ENCODE measurements at places on chromosomes 3 and 15.
A peak's percentile ranks its signal among the peaks of the same experiment; 100 is the strongest.

DNA sequence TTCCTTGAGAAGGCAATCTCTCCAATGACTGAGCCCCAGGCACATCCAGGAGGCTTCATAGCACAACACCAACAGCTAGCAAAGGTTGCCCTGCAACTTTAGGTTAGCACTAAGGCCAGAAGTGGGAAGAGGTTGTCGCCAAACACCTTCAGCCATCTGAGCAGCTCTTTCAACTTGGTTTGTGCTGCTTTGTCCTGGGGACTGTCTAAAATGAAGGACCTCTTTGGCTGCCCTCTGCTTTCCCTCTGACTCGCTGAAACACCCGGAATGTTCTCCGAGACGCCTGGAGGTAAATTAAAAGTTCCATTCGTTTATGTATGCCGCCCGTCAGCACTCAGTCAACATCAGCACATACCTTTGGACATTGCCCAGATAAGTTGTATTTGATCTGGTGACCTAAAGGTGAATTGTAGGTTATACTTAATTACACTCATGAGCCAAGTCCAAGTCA, 121.2 kb upstream of the NR2F2 start:
- no peak for DNase-seq

DNA sequence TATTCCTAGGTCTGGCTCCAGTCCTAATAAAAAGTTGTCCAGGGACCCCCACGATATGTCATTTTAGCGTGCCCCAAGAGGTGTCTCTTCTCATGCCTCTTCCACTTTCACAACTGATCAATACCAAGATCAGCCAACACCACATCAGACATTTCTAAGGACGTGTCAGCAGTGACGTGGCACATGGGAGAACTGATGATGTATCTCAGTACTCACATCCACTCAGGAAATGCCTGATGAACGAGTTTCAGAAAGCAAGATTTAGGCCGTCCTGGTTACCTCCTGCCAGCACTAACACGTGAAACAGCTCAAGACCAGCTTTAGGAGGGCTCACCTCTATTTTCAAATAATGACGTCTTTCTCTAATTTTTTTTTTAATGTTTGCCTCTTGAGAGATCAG, 19.6 kb downstream of the VGLL4 start:
- no peak for DNase-seq

DNA sequence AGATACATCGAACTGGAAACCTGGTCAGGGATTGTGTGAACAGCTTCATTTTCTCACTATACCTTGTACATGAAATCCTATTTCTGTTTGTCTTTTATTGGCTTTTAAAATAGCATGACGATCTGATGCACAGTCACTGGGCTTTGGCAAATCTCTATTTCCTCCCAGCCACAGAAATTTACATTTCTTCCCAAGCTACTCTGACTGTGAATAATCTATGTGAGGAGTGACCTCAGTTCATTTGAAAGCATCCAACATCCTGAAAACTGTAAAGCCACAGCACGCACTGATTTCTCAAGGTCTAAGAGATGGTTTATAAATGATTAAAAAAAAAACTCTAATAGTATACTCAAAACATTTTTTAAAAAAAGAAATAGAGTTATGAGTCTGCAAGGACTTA, 450.3 kb downstream of the IL5RA start:
- no peak for DNase-seq

GRCh38 chr3:9143184-9143583, 106.3 kb downstream of the SRGAP3 start:
- DNase-seq: no peak

DNA sequence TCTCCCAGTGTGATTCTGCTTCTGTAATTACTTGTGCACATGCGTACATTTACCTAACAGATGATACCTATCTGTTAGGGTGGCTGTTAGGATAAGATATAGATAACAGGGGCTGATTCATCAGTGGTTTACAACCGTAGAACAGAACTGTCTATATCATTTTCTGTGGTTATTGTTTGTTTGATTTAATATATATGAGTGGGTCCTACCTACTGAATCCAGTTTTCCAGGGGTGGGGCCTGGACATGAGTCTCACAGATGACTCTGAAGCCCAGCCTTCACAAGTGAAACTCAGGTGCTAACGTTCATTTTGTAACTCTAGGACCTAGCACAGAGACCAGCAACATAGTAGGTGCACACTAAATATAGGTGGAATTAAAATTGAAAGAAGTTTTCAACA, 10.4 kb upstream of the ACAP2 start:
- no peak for DNase-seq

GRCh38 chr3:180420804-180421203, 181.2 kb upstream of the TTC14 start:
- DNase-seq: peak; percentile 16

- peak; percentile 2 for DNase-seq
Observed at GRCh38 chr3:179973931-179974361, 62.8 kb downstream of the PEX5L start.

GRCh38 chr3:18208856-18209255, 216.3 kb downstream of the SATB1 start:
- DNase-seq: no peak

DNA sequence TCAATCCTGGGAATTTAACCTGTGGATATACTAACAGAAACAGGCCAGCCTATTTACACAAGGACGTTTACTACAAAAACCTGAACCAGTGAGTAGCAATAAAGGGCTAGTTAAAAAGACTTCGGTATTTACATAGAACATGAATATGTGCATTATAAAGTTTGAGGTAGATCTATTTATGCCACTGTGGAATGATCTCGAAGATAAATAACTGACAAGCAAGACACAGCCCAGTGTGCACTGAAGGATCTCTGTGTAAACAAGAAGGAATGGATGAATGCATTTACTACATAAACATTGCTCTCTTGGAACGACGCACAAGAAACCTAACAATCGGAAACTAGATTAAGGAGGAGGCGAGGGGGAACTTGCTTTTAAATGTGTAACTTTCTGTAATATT, 132.0 kb upstream of the NSMCE3 start:
- DNase-seq: no peak

DNA sequence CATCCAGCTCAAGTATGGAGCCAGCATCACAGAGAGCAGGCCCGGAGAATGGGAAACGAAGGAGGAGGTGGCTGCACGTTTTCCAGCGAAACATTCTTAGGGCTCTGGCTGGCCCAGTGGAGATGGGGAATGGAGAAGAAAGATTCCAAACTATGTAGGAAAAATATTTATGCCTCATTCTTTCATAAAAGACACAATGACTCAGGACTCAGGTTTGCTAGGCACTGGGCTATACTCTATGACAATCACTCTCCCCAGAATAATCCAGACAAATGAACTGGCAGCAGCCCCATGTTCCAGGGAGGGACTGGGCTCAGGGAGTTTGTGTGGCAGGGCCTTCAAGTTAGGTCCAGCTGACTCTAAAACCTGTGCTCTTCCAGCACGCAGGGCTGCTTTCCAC, 110.8 kb upstream of the RAD18 start:
- DNase-seq: peak; percentile 47

GRCh38 chr3:160486459-160486869, 36.9 kb upstream of the TRIM59 start:
- peak; percentile 60 for DNase-seq

DNA sequence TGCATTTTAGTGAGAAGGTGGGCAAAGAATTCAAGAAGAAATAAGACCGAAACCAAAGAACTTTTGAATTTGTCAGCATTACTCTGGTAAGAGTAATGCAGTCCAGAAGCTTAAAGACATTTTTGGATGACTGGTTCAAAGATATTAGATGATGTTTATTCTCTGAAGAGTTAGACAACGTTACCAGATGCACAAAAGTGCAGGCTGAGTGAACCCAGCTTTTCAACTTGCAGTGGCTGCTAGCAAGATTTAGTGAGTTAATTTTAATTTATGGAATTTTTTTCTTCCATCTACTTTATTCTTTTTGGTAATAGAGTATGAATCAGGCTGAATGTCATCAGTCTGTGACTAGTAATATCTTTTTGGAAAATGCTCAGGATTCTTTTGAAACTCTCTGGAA, 267.3 kb upstream of the AZI2 start:
- DNase-seq: no peak

DNA sequence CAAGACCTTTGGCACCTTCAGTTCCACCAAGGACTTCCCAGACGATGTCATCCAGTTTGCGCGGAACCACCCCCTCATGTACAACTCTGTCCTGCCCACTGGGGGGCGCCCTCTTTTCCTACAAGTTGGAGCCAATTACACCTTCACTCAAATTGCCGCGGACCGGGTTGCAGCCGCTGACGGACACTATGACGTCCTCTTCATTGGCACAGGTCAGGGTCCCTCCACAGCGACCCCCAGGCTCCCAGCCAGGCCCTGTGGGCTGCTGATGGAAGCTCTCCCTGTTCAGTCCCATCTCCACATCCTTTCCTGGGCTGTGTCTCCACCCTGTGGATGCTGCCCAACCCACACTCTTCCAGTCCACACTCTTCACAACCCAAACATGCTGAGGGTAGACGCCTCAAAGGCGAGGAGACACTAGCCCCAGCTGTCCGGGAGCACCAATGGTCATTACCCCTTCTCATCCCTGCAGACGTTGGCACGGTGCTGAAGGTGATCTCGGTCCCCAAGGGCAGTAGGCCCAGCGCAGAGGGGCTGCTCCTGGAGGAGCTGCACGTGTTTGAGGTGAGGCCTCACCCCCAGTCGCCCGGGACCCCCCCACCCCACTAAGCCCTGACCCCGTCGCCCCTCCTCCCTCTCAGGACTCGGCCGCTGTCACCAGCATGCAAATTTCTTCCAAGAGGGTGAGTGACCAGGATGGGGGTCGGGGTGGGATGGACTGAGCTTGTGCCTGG, 4.3 kb upstream of the LSMEM2 start:
- peak; percentile 52 for DNase-seq

- no peak for DNase-seq
Observed at GRCh38 chr3:47158208-47158607, 5.7 kb downstream of the SETD2 start.

DNA sequence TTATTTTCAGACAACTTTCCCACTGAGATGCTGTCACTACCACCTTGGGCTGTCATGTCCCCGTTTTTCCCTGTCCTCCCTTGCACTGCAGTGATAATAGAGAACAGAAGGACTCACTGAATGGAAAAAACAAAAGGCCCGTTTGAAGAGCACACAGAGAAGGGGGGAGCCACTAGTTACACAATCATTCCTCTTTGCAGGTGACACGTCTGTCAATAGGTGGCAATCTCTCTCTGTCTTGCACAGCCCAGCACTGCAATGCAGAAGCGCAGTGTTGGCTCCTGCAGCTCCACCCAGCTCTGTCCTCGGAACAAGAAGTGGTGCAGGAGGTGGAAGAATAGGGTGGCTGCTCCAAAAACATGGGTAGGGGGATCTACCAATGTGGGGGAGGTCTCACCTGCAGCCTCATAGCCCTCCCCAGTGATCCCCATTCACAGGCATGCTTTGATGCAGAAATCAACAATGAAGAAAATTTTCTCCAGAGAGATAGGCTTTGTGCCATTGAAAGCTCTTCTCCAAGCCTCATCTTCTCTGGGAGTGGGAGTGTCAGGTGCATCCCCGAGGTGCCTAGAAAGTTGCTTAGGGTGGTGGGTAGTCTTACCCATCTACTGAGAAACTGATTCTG, 31.8 kb downstream of the FSTL1 start:
- peak; percentile 45 for DNase-seq

GRCh38 chr3:111338059-111338698, 203.8 kb upstream of the CD96 start:
- DNase-seq: peak; percentile 82

- DNase-seq: no peak
Observed at GRCh38 chr3:47260605-47261004, 22.0 kb downstream of the KIF9 start.

DNA sequence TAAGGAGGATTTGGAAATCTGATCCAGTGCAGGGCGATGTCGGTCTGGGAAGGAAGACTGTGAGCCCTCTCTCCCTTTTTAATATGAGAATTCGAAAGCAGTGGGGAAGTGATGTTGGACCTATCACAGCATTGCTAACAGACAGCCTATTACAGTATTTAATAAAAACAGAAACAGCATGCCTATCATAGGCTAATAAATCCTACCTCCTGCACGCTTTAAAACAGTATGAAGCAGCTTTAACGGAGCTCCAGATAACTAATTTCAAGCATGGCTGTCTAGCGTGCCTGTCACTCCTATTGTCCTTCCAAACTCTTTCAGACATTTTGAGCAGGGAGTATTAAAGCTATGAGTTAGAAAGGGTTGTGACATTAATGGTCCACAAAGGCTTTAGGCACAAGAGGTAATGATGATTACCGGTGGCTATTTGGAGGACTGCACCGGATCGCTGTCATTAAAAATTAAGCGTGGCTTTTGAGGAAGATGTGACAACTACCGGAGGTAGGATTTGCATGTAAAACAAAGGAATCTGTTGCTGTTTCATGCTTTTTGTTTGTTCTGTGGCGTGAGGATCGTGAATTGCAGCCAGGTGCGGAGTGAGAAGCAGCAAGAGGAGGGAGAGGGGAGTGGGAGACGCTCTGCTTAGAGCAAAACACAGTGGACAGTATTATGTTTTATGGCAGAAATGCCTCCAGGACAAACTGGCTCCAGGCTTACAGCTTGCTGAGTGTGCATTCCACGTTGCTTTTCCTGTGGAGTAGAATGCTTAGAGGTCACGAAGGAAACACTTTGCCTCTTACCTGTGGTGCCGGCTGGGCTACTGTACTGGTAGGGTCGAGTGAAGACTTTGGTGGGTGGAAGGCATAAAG, at the start of gene KCNMB2:
Gene KCNMB2 (plus strand): TSS at position 226 of the 869 bp plus-strand sequence.
- DNase-seq: no peak

GRCh38 chr3:67804578-67804977, 150.2 kb upstream of the SUCLG2 start:
- DNase-seq: peak; percentile 31

DNA sequence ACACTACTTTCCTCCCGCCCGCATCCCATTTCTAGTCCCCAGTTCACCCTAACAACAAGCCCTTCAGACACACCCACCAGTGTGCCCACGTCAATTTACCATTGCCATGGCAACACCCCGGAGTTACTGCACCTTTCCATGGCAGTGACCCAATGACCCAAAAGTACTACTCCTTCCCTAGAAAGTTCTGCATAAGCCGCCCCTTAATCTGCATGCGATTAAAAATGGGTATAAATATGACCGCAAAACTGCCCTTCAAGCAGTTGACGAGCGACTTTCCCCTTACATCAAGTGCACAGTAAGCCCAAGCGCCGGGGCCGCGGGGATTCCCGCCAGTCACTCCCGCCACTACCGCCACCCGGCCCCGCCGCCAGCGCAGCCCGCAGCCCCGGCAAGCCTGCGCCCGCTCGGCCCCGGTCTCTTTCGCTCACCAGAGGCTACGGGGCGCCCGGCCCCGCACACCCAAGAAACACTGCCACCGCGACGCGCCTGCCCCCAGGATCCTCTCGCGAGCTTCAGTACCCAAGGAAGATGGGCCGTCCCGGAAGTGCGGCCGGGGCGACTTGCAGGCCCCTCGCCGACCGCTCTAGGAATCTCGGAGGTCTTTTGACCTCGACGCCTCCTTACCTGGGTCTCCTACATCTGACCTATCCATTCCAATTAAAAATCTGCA, 27.2 kb upstream of the ZNF502 start:
- DNase-seq: peak; percentile 70

- no peak for DNase-seq
Observed at GRCh38 chr15:72369964-72370363, 5.8 kb downstream of the HEXA start.

GRCh38 chr3:175919133-175919532, 1060.0 kb downstream of the NAALADL2 start:
- DNase-seq: no peak
